Stimulated activated CD4-positive, alpha-beta T cell treated with anti-CD3 and anti-CD28 coated beads, Interleukin-2, amount 100 ng/mL, for 24 hours (primary cell): ENCODE measurements at places on chromosomes 1 and 21.

DNA sequence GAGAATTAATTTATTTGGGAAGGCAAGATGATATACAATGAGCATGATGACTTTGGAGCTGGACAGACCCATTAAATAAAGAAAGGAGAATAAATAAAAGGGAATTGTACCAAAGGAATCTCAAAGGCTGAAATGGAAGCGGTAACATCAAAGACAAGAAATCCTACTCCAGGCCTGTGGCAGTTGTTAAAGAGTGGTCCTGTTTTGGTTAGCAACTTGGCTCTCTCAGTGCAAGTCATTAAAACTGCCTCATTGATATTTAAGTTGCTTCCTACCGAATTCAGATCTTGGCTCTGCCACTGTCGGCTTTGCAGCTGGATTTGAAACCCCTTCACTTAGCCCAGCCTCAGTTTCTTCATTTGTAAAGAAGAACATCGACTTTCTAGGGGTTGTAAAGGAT is 10.1 kb downstream of the TGFB2 start:
- no peak for DNase-seq

GRCh38 chr21:19535356-19535755 is 1131.8 kb upstream of the TMPRSS15 start:
- DNase-seq, result no peak

DNA sequence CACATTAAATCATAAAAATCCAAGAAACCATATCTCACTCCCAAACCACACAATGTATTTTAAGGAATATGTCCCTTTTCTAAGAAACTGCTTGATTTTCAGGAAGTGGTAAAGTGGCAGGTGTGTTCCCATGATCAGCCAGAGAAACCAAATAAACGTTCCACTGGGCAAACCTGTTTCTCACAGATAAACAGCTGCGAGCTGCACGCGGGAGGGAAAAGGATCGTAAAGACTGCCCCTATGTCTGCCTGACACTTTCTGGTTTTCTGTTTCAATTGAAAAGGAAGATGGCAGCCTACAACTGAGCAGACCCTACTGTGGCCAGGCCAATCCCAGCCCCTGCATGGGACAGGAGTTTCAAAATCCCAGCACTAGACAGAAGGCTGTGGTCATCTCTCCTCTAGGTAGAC is 36.6 kb downstream of the HIVEP3 start:
- DNase-seq, result no peak

DNA sequence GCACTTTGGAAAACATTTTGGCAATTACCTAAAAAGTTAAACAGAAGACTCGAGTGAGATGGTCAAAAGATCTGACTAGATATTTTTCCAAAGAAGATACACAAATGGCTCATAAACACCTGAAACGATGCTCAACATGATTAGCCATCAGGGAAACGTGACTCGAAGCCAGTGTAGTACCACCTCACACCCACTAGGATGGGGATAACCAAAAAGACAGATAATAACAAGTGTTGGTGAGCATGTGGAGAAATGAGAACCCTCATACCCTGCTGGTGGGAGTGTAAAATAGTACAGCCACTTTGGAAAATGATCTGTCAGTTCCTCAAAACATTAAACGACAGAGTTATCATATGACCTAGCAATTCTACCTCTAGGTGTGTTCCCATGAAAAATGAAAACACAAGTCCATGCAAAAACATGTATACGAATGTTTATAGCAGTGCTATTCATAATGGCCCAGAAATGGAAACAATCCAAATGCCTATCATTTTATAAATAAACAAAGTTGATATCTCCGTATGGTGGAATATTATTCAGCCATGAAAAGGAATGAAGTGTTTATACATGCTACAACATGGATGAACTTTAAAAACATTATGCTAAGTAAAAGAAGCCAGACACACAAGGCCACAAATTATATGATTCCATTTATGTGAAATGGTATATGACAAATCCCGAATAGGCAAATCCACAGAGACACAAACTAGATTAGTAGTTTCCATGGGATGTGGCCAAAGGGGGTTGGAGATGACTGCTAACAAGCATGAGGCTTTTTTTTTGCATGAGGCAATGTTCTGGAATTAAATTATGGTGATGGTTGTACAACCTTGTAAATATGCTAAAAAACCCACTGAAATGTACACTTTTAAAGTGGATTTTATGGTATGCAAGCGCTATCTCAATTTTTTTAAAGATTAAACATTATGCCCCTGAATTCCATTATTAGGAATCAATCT is 625.3 kb downstream of the KIF26B start:
- no peak for DNase-seq

DNA sequence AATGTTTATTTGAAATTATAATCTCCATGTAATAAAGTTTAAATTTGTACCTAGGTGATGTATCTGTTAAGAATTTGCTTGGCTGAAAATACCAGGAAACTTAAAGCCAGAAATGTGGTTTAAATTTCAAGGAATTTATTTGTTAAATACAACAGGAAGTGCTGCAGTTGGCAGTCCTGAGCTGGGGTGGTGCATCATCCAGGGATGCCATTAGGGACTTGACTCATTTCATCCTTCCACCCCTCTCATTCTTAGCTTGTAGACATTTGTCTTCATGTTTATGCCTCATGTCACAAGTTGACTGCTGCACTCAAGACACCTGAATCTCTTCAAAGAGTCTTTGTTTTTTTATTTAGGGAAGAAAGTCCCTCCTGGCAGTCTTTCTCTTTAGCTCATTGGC is 175.9 kb downstream of the LHX8 start:
- no peak for DNase-seq

- DNase-seq, result no peak
Measured at GRCh38 chr1:98985687-98986086, 19.0 kb downstream of the PLPPR5 start.

DNA sequence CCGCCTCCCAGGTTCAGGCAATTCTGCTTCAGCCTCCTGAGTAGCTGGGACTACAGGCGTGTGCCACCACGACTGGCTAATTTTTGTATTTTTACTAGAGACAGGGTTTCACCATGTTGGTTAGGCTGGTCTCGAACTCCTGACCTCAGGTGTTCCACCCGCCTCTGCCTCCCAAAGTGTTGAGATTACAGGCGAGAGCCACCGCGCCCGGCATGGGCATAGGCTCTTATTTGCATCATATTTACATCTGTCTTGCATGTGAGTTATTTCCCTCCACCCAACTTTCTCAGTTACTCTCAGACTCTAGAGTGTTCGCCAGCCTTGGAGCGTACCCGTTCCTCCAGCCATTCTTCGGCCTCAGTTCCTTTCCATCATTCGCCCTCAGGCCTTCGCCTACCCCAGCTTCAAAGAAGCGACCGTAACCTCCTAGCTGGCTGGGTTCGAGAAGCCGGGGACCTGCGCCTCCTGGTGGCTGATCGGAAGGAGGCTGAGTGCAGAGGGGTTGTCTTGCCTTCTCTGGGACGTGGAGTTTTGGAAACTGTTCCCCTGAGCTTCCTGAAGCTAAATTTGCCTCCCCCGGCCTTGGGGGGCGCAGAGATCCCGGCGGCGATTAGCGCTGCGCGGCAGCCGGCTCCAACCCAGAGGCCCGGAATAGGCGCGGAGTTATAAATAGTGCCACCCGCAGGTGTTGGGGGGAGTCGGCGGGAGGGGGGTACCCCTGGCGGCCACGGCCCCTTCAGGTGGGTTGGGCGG is 3.6 kb upstream of the ZBTB7B start:
- DNase-seq, result peak; percentile 86

GRCh38 chr1:25050165-25050564 is 120.1 kb upstream of the RUNX3 start:
- no peak for DNase-seq

DNA sequence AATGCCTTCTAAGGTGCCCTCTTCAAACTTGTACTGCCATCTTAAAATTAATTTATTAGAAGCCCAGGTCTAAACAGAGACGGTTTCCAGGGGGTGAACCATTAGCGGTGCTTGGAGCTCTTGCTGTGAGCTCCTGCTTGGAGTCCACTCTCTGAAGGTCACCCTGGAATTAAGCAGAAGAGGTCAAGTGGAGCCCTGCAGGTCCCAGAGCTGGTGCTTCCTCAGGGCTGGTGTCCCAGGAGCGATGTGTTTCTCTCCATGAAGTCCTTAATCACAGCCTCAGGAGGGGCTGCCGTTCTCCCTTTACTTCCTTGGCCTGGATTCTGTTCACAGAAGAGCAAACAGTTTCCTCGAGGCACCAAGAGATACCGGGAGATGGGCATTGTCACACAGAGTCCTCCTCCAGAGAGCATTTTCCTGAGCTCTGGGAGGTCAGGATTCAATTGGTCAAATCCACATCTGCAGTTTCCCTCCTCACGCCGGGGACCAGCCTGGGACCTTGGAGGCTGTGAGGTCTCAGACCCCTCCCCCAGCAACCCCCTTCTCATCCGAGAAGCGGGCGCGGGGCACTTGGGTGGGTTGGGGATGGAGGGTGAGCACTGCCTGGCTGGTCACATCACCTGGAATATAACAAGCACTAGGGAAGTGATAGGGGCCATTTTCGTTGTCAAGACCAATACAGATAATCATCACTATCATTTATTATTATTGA is 310.4 kb downstream of the AJAP1 start:
- no peak for DNase-seq

- DNase-seq, result no peak
Measured at GRCh38 chr1:56586502-56586901, 7.1 kb upstream of the PLPP3 start.

- no peak for DNase-seq
Measured at GRCh38 chr1:188782220-188782841, 1695.3 kb downstream of the BRINP3 start.

GRCh38 chr1:22112554-22112953 is 30.3 kb downstream of the WNT4 start:
- DNase-seq, result no peak

DNA sequence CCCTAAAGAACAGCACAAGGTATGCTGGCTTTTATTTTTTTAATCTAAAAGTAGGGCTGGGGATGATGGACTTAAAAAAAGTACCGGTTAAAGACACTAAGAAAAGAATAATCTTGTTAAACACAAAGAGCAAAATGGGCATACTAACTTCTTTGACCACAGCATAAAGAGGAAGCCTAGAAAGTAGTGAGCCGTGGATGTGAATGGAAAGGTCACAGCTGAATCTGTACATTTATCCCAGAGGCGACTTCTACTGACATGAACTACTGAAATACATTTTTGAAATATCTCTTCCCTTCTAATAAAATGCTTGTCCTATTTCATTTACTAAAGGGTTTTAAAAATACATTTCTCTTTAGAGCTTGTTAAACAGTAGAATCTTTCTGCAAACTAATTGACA is 140.7 kb downstream of the SLC45A1 start:
- no peak for DNase-seq

DNA sequence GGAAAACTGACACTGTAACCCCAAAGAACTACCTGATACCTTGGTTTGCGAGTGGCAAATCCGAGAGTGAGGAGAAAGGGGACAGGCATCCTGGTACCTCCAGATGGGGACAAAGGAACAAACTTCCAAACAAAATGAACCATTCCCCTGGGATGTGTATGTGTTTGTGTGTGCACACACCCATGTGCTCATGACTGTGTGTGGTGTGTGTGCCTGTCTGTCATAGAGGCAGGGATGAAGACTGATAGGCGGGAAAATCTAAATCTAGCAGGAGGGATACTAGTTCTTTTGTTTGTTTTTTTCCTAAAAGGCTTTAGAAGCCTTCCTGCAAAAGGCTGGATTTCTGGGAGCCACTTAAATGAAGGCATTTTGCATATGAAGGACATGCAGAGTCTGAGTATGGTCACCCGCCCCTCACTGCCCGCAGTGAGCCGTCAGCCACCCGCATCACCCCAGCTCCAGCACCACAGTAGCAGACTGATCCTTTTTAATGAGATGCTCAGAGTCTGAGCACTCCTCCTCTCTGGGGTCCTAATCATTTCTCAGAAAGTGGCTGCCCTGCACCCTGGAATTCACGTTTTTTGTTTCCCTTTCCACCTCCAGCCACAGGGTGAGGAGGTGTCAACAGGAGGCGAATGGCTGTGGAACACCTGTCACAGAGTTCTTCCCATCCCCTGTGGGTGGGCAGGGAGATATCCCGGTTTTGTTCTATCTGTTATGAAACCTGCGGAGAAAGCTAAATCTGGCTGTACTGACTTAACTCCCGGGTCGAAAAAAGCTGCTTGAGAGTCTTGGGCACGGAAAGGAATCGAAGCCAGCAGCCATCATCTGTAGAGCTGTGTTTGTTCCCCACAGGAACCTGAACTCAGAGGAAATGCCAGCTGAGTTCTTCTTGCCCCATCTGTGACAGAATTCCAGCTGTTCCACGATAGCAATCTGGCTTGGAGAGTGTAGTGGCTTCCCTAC is 34.9 kb downstream of the UTP25 start:
- no peak for DNase-seq

DNA sequence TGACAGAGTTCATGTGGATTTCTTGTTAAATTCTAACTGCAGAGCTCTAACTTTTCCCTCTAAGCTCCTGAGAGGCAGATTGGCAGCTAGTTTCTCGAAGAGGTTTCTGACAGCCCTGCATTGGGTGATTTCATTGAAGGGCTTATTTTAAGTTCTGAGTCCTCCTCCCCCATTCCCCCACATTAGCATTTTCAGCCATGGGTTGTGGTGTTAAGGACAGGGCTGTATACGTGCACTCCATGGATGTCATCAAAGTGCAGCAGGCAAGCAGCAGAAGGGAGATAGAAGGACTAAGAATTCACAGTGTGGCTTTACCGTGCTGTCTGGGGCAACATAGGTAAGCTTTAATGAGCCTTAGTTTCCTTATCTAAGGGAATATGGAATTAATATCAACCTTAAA is 19.0 kb downstream of the CRYZ start:
- DNase-seq, result no peak
